ENCODE measurements at places on chromosomes 11 and 22. TPM values are rescaled to one million over a fixed set of nuclear protein-coding genes. Genes with fewer than 3 reads are reported as not detected.

Gene SLC17A6
- total RNA-seq = not detected

Gene SGSM1
- 2.8 TPM for total RNA-seq

Gene TMEM41B
- total RNA-seq = 71.9 TPM

Gene PIH1D2
- total RNA-seq = 2.7 TPM

Gene TRIM6
- 6.2 TPM for total RNA-seq

Gene ETS1
- 70.2 TPM for total RNA-seq

- no peaks in the 10 kb centered on the region for H3K36me3 ChIP-seq
- no peaks in the 10 kb centered on the region for H3K4me1 ChIP-seq
- no peak overlapping the region for H3K27ac ChIP-seq
These were observed 73.3 kb upstream of the SHANK2 start for GRCh38 chr11:71325418-71326327.

- no peak for DNase-seq
- no peaks in the 10 kb centered on the region for H3K4me1 ChIP-seq
- no peak overlapping the region for H3K4me3 ChIP-seq
- H3K27me3 ChIP-seq = no peaks in the 10 kb centered on the region
- H3K27ac ChIP-seq = no peak overlapping the region
- no peaks in the 10 kb centered on the region for H3K36me3 ChIP-seq
These were observed 354.6 kb upstream of the DDI1 start for GRCh38 chr11:103681855-103682254.

DNA sequence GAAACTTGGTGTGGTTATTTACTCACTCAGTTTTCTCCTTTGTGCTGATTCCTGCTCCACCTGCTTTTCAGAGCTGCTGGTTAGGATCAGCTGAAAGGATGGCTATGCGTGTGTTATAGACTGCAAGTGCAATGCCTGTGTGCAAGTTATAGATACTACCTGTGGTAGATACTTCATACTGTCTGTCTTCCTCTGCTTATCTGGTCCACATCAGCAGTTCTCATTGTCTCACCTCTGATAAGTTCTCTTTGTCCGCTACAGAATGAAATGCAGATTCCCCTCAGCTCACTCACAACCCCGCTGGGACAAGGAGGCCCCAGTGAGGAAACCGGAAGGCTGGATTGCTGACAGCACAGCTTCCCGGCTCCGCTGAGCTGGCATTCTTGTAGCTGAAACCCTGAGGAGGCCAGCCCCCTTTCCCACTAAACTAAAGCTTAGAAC, 37.5 kb upstream of the LYVE1 start:
- peak overlapping the region; percentile 95 for H3K27ac ChIP-seq
- peak; percentile 72 for DNase-seq
- no peak overlapping the region for H3K4me3 ChIP-seq
- no peaks in the 10 kb centered on the region for H3K27me3 ChIP-seq

DNA sequence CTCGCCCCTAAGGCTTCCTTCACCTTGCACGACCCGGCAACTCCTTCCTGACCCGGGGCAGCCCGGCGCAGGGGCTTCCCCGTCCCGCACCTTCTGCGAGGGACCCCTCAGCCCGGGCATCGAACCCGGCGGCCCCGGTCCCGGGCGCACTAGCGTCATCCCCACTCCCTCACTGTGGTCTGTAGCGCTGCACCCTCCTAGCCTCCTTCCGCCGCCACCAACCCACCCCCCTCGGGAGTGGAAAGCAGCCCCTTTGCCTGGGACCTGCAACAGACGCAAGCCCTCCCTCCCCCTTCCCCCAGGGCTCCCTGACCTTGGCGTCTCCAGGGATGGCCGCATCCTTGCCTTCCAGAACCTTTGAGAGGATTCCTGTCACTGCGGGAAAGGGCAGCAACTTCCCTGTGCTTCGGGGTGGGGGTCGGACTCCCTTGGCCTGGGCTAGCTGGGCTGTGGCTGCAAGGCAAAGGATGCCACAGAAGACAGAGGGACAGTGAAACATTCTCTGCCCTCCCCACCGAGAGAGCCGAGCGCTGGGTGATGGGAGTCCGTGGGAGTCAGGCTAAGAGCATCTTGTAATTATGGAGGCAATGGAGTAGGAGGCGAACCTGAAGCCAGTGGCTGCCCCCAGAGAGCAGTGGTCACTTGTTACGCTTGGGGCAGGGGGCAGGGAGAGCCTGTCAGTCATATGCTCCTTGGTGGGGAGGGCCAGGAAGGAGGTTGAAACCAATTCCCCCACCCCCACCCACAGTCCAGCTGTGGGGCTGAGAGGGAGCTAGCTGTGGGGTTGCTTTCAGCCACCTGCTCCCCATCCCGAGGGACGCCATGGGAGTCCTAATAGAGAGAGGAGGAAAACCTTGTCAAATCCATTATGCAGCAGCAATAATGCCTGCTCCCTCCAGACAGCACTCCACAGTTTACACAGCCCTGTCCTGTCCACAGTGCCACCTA, 920 bp downstream of the TMEM132A start:
- H3K4me3 ChIP-seq = peak overlapping the region; percentile 69
- H3K4me1 ChIP-seq = peaks cover 9% of the 10 kb centered on the region
- peaks cover 9% of the 10 kb centered on the region for H3K27me3 ChIP-seq
- DNase-seq = peak; percentile 34
- no peaks in the 10 kb centered on the region for H3K36me3 ChIP-seq

- DNase-seq = no peak
- no peak overlapping the region for H3K27ac ChIP-seq
- no peak overlapping the region for H3K4me3 ChIP-seq
- H3K36me3 ChIP-seq = no peaks in the 10 kb centered on the region
- no peaks in the 10 kb centered on the region for H3K4me1 ChIP-seq
These were observed 283.0 kb upstream of the NARS2 start for GRCh38 chr11:78857688-78858087.

GRCh38 chr11:2777871-2778629, 78.3 kb upstream of the KCNQ1OT1 start:
- no peak overlapping the region for H3K4me3 ChIP-seq
- H3K36me3 ChIP-seq = no peaks in the 10 kb centered on the region
- H3K27ac ChIP-seq = peak overlapping the region; percentile 47
- DNase-seq = peak; percentile 76

- H3K4me3 ChIP-seq = no peak overlapping the region
- H3K36me3 ChIP-seq = no peaks in the 10 kb centered on the region
- H3K27ac ChIP-seq = no peak overlapping the region
- H3K27me3 ChIP-seq = no peaks in the 10 kb centered on the region
These were observed 773.2 kb downstream of the FAM181B start for GRCh38 chr11:81960443-81960842.

GRCh38 chr22:20587206-20587958, 80.0 kb downstream of the MED15 start:
- H3K27me3 ChIP-seq = no peaks in the 10 kb centered on the region
- no peak overlapping the region for H3K4me3 ChIP-seq
- H3K36me3 ChIP-seq = no peaks in the 10 kb centered on the region
- H3K4me1 ChIP-seq = no peaks in the 10 kb centered on the region
- DNase-seq = no peak
- H3K27ac ChIP-seq = no peak overlapping the region

DNA sequence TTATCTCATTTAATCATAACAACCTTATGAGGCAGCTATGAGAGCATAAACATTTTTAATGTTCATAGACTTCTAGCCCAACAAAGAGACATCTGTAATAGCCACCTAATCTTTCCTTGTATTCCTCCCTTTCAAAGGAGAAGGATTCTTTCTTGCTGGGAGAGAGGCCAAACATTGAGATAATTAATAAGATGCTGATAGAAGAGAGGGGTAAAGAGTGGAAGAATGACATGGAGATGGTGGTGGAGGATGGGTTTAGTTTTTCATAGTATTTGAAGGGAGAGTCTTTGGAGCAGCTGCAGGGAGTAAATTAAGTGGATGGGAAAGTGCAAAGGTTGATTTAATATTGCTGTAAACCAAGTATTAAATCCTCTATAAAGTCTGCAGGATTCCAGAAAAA, 57.9 kb downstream of the ARL14EP start:
- H3K4me1 ChIP-seq = no peaks in the 10 kb centered on the region
- no peak overlapping the region for H3K4me3 ChIP-seq
- DNase-seq = no peak
- H3K27ac ChIP-seq = no peak overlapping the region
- no peaks in the 10 kb centered on the region for H3K36me3 ChIP-seq
- H3K27me3 ChIP-seq = no peaks in the 10 kb centered on the region

All from left lung (tissue), 14 donors.